CD4-positive, alpha-beta memory T cell (primary cell): ENCODE measurements at places on chromosomes 1 and 21. TPM values are rescaled to one million over a fixed set of nuclear protein-coding genes. Genes with fewer than 3 reads are reported as not detected.

The AADACL3 gene
- total RNA-seq = not detected

GRCh38 chr1:153773096-153773921 is 1.9 kb upstream of the SLC27A3 start:
- DNase-seq = no peak

The PSMA5 gene
- total RNA-seq = 87.7 TPM

DNA sequence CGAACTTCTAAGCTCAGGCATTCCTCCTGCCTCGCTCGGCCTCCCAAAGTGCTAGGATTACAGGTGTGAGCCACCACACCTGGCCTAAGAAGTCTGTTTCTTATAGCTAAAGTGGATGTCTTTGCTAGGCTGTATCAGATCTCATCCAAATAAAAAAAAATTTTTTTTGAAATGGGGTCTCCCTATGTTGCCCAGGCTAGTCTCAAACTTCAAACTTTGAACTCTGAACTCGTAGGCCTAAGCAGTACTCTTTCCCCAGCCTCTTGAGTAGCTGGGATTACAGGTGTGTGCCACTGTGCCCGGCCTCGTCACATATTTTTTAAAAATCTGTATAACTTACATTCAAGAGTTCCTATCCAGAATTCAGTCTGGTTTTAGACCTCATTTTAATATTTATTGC is 40.5 kb downstream of the RPRD2 start:
- no peak for DNase-seq

DNA sequence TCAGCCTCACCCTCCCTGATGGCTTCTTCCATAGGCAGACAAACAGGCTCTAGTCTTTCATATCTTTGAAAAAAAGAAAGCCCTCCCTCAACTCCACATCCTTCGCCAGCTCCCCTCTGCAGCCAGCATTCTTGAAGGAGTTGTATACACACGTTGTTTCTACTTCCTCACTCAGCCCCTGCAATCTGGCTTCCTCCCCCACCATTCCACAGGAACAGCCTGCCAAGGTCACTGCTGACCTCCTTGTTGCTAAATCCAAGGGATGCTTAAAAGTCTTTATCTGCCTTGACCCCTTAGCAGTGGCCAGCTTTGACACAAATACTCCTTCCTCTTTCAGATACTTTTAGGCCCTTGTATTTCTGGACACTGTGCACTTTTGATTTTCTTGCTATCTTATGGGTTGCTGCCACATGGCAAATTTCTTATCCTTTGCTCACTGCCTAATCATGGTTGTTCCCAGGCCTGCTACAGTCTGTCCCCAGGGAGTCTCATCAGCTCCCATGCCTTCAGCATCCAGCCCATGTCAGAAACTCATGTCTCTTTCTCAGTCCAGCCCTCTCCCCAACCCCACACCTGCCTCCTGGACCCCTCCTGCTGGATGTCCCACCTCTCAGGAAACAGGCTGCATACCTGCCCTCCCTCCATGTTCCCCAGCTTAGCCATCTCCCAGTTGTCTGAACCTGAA is 8.3 kb downstream of the FAM229A start:
- no peak for DNase-seq

GRCh38 chr1:113303267-113303666 is 87.0 kb upstream of the MAGI3 start:
- no peak for DNase-seq

DNA sequence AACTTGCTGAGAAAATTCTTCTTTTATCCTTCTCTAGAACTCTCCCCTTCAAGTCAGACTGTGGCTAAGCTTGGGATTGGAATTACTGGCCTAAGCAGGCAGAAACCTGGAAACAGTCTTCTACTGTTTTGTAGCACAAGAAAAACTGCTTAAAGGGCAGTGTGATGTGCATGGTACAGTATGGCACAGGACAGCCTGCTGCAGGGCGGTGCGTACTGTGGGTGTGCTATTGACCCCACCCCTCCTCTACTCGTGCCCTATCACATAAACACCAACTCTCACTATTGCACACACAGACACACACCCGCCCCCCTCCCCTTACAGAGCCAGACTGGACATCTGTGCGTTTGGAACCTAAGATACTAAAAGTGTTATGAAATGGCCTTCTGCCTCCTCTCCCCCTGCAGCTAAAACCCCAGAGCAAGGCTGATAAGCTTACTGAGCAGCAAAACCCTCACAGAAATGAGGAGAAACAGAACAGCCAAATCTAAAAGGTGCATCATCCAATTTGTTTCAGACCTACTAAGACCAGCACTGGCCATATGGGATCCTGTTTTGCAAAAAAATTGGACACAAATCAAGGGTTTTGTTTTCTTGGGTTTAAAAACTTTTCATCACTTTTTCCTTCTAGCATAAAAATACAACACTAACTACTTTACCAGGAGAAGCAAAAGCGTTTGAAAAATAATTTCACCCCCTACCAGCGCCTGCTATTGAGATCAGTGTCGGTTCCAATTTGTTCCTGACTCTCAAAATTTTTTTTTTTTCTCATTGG is 355.8 kb upstream of the LYPLAL1 start:
- no peak for DNase-seq

GRCh38 chr1:40903106-40903505 is 40.9 kb upstream of the CITED4 start:
- DNase-seq = no peak

- no peak for DNase-seq
Measured at GRCh38 chr1:184919892-184920291, 54.4 kb downstream of the NIBAN1 start.

DNA sequence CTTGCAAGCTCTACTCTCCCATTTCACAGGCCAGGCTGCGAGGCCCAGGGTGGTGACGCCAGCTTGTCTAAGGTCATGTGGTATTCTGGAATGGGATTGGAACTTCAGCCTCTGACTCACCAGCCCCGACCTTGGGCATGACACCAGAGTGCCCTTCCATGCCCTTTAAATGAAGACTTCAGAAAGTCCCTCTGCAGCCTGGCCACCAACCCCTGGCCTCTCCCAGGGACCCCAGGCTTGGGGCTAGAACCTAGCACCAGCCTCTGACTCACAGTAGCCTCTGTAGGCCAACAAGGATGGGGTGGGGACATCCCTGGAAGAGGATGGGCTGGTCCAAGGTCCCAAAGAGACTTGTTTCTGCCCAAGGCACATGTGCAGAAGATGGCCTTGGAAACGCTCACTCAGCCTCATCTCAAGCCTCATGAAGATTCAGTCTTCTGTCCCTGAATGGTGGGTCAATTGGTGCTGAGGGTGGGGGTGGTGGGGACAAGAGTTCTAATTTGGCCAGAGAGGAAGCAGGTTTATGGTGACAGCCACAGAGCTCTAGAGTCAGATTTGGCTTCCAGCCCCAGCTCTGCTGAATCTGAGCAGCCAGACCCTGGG is 36.1 kb upstream of the RUNX3 start:
- DNase-seq = no peak

DNA sequence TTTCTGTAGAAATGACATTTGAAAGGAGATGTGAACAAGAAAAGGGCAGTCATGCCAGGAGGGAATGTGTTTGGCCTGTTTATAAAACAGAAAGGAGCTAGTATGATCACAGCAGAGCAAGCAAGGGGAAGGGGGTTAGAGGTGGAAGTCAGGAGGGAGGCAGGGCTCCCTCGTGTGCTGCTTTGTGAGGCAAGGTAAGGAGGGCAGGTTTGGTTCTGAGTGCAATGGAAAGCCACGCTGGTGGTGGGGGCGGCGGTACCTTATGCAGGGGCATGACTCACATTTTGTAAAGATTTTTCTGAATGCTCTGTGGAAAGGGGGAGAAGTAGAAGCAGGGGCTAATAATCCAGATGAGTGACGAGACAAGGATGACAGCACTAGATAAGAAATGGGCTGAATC is 197.5 kb upstream of the C8B start:
- DNase-seq = no peak

The WNT2B gene
- 0.91 TPM for total RNA-seq

DNA sequence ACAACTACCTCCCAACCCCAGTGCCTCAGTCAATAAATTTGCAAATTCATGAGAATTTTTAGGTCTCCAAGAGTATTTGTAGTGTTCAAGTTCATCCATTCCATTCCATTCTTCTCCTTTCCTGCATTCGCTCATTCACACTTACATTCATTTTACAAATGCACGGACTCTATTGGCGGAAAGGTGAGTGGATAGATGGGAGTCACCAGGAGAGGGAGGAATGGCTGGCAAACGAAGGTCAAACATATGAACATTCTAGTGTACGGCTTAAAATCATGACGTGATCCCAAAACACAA is 2.5 kb downstream of the LORICRIN start:
- DNase-seq = no peak

The MYBPHL gene
- not detected for total RNA-seq

The SEMA4A gene
- total RNA-seq = 1.2 TPM

The TDRD5 gene
- not detected for total RNA-seq

- DNase-seq = no peak
Measured at GRCh38 chr1:31029026-31029425, 36.5 kb downstream of the PUM1 start.

The PLA2G2D gene
- not detected for total RNA-seq
